ENCODE measurements at places on chromosomes 1 and 21.
A peak's percentile ranks its signal among the peaks of the same experiment; 100 is the strongest.

DNA sequence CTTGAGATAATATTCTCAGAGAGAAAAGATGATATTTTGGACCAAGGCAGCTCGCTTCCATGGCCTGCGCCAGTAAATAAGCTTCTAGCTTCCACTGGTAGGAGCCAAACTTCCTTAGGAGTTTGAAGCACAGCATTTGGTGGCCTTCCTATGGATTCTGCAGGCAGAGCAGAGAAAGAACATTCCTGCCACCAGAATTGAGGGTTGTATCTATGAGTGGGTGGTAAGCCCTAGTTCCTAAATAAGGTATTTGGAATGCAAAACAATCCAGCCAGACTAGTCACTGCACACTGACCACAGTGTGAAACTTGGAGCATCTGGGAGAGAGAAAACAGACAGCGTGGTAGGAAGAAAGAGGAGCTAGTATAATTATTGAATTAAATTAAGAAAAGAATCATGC is 54.1 kb upstream of the BCAR3 start:
- DNase-seq: no peak

DNA sequence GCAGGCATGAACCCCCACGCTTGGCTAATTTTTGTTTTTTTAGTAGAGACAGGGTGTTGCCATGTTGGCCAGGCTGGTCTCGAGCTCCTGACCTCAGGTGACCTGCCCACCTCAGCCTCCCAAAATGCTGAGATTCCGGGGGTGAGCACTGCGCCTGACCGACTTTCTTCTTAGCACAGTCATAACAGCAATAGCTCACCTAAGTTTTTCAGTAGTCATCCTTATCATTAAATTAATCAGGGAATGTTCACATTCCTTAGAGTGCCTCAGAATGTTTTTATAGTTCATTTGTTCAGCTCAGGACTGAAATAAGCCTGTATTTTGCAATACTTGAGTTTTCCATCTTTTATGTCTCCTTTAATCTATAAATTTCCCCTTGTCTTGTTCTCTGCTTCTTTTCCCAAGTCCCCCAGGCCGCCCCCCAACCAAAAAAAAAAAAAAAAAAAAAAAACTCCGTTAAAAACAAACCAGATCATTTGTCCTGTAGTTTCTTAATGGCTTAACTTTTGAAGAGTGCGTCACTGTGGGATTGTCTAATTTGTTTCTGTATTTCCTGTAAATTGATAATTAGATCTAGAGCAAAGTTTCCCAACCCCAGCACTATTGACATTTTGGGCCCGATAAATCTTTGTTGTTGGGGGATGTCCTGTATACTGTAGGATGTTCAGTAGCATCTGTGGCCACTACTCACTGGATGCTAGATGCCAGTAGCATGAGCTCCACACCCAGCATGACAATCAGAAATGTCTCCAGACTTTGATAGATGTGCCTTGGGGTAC is 120.7 kb downstream of the ITSN1 start:
- DNase-seq: no peak

GRCh38 chr1:228463559-228464455 is 23.4 kb upstream of the RNF187 start:
- peak; percentile 56 for DNase-seq

DNA sequence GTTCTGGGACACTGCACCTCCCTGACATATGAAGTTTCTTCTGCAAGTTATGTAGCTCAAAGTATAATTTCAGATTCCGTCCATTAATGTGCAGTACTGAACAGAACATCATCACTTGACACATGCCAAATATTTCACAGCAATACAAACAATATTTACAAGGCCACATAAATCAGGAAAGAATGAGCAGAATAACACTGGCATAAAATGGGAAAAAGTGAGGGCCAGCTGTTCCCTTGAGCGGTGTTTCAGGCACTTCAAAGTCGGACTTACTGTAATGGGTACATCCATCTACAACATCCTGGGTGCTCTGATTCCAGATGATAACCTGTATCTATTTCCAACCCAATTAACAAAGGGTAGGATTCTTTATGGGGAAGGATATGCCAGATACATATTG is 217.4 kb downstream of the APP start:
- no peak for DNase-seq

GRCh38 chr21:34877485-34878128 is 171.5 kb downstream of the RUNX1 start:
- no peak for DNase-seq

DNA sequence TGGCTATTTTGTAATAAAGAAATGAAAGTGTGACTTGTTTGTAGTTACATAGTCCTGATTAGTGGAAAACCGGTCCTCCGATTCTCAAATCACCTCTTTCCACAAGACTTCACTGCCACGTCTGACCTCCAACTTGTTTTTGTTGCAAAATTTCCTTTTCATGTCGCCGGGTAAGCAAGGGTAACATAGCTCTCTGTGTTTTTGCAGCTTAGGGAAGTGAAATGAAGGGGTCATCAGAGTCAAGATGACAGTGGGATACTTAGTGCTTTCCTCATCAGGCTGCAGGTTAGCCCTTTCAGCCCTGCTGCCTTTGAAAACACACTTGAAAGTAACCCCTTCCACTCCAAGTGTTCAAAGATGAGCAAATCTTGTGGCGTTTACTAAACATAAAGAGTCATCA is 217.9 kb downstream of the USP25 start:
- DNase-seq: no peak

- DNase-seq: no peak
Observed at GRCh38 chr1:27572019-27572678, 31.8 kb downstream of the AHDC1 start.

GRCh38 chr1:50450861-50451653 is 27.8 kb upstream of the DMRTA2 start:
- DNase-seq: no peak

- DNase-seq: no peak
Observed at GRCh38 chr1:32393136-32393535, 1.1 kb downstream of the BSDC1 start.

GRCh38 chr1:117188170-117188815 is 22.4 kb downstream of the VTCN1 start:
- DNase-seq: no peak

DNA sequence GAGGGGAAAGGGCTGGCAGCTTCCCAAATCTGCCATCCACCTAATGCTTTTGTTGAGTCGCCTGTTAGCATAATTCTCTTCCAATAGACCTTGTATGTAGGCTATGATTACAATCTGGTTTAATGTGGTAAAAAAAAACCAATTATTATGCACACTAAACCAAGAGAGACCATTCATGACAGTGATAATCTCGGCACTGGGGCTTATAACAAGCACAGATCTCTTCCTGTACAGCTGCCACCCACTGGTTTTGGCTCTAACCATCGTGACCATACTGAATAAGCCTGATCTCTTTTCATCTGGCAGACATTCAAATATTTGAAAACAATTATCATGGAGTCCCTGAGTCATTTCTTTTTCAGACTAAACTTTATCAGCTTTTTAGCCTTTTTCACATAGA is 12.0 kb upstream of the SYT14 start:
- DNase-seq: no peak

DNA sequence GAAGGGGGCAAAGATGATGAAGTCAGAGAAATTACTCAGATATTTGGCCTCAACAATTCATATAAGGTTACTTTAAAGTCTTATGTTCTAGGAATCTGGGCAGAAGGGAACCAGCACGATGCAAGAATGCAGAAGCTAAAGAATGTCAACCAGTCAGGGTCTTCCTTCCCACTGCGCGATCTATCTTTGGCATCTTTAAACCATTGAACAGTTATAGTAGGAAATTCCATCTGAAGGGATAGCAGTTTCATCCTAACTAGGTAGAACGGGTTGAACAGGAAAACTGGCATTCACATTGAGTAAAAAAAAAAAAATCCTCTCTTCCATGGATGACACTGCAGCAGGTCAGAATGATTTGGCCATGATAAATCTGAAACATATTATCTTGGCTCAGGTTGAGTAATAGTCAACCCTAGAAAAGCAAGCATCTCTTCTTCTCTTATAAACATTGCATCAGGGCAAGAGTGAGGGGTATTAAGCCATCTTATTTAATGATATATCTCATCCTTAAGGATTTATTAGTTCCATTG is 6.3 kb downstream of the CRCT1 start:
- no peak for DNase-seq

DNA sequence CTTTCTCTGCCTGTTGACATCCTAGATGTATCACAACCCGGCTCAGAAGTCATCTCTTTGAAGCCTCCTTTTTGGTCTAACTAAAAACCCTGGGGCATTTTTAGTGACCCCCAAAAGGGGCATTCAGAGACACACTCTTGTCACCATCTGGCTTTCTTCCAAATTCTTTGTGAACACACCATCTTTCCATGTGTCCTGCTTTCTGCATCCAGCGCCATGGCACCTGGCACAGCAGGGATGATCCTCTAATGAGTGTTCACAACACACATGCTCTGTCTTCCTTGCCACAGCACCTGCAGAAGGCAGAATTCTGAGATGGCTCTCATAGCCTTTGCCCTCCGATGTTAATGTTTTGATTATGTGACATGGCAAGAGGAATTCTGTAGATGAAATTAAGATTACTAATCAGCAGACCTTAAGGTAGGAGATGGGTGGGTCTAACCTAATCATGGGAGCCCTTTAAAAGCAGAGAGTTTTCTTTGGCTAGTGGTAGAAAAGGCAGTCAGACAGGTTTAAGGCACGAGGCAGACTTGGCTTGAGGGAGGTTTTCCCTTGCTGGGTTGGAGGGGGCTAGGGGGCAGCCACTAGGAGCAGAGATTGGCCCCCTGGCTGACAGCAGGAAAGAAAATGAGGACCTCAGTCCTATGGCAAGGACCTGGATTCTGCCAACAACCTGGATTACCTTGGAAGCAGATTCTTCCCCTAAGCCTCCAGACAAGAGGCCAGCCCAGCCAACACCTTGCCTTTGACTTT is 4.9 kb upstream of the TMEM61 start:
- DNase-seq: no peak

- no peak for DNase-seq
Observed at GRCh38 chr1:160238408-160238807, 23.9 kb downstream of the DCAF8 start.

- DNase-seq: no peak
Observed at GRCh38 chr1:19622204-19622603, 21.9 kb upstream of the NBL1 start.

GRCh38 chr1:205913451-205914154 is 29.7 kb downstream of the SLC26A9 start:
- DNase-seq: no peak

GRCh38 chr21:14585122-14585521 is 39.0 kb upstream of the SAMSN1 start:
- DNase-seq: no peak

DNA sequence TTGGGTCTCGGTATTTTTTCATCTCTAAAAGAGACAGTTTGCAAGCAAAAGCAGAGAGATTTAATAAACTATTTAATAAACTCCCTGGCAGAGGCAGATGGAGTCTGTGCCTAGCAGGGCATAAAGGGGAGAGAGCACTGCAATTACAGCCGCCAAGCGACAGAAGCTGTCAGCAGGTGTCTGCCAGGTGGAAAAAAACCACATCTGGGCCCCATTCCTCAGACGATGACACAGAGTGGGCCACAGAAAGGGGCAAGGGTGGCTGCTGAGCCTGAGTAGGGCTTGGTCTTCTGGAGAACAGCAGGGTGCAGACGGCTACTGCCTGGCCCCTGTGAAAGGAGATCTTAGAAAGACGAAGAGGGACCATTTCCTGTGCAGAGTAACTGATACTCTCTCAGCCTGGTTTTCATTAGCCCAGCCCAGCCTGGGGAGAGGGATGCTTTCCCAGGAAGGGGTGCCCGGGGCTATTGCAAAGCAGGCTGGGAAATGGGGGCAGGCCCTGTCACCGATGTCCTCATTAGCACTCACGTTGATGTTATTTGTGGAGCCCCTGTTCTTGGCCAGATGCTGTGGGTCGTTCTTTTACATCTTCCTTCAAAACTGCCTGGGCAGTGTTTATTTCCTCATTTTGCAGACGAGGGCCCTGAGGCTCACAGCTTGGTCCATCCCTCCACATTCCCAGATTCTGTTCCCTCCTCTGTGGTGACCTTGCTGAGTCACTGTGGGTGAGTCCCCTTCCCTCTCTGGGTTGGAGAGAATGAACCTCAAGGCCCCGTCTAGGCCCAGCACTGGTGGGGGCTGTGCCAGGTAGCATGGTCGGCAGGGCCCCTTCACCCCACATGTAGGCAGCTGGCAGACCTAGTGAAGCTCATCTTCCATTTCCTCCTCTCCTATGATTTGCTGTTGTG is 472.7 kb downstream of the PTPRU start:
- no peak for DNase-seq

- no peak for DNase-seq
Observed at GRCh38 chr1:223219318-223219635, 76.2 kb upstream of the TLR5 start.

GRCh38 chr21:27569091-27569490 is 602.2 kb upstream of the ADAMTS5 start:
- DNase-seq: no peak

- peak; percentile 59 for DNase-seq
Observed at GRCh38 chr1:5975133-5975880, 16.9 kb downstream of the NPHP4 start.

- no peak for DNase-seq
Observed at GRCh38 chr1:155645648-155646047, 35.6 kb downstream of the MSTO1 start.

DNA sequence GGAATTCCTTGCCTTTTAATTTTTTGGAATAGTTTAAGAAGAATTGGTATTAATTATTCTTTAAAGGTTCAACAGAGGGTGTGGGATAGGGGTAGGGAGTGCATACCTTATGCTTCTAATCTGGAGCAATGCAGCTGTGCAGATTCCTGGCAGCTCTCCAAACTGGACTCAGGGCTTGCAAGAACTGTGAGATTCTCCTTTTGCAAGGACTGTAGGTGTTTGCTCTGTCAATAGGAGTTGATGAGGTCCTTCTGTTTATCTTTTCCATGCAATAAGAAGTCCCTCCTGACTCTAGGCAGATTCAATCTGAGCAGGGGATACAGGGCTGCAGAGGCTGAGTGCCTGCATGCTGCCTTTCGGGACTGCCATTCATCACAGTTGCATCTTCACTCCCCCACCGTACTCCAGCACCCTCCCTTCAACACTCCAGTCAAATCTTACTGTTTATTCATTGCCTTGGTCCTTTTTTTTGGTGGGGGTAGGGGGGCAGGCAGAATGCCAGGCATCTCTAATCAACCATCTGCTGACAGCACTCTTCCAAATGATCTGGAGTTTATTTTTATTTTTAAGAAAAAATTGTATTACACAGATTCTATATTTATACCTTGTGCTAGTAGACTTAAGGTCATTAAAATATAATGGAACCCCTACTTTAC is 122.3 kb downstream of the DISC1 start:
- DNase-seq: no peak

GRCh38 chr1:29105822-29106221 is 17.9 kb downstream of the TMEM200B start:
- DNase-seq: no peak

DNA sequence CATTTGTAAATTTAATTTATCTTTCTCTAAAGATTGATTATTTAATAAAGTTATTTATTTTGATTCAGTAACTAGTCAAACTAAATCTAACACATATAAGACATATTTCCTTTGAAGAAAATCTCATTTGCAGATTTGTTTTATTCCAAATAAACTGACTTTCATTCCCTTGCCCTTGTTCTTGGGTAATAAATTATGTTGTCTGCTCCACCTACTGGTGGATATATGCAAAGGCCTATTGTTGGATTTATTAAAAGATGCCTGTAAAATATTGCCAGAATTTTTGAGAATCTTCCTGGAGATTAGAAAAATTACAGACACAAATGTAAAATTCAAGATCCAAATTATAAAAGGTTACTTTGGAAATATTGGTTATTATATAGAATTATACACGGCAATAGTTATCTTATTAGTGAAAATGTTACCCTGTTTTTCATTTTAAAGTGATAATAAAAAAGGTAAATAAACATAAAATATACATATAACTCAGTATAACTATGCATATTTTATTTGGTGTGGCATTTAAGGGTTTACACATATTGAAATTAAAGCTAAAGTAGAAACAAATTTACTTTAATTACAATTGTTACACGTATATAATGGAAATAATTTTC is 116.1 kb downstream of the SPATA17 start:
- no peak for DNase-seq

Measured in CD4-positive, alpha-beta T cell treated with Interferon gamma for 1 hour (primary cell).